Tibial nerve (tissue), 4 donors: ENCODE measurements at places on chromosomes 16 and 17. TPM values are rescaled to one million over a fixed set of nuclear protein-coding genes. Genes with fewer than 3 reads are reported as not detected.
A peak's percentile ranks its signal among the peaks of the same experiment; 100 is the strongest.

- no peak for DNase-seq
Measured at GRCh38 chr16:85498607-85499006, 114.5 kb upstream of the GSE1 start.

- DNase-seq, result peak; percentile 44
Measured at GRCh38 chr16:79598348-79599181, 2.0 kb downstream of the MAF start.

- no peak for DNase-seq
Measured at GRCh38 chr16:75086281-75086680, 30.3 kb downstream of the LDHD start.

GRCh38 chr17:31917065-31917529 lies 15.6 kb upstream of the UTP6 start:
- DNase-seq, result no peak

DNA sequence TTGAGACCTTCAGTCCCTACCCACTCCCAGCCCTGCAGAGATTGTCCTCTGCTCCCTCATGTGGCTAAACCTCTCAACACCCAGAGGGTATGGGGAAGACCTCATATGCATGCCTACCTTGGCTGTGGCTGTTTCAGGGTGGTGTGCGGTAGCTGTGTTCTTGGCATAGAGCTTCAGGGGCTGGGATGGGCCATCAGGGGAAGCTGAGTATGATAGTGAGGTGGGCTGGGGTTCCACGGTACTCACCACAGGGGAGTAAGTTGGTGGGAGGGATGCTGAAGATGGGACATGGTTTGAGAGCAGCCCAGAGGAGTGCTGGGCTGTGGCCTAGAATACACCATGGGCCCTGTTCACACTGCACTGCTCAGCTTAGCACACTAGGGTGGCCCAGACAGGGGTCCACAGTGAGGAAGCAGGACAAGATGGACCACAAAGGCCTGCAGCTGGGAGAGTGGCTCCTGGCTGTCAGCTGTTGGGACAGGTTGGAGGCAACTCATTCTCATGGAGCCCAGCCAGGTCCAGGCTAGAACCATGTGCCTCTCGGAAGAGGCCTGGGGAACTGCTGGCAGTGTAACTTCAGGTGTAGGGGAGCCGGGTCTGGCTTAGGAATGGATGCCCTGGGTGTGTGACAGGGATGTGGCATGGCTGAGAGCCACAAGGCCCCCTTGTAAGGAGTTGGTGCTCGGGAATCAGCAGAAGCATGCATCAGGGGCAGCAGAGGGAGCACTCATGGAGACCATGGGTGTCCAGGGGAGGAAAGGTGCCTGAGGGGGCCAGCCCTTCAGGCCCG lies 3.1 kb downstream of the MFAP4 start:
- DNase-seq, result no peak

- DNase-seq, result no peak
Measured at GRCh38 chr16:81668243-81669097, 110.6 kb upstream of the PLCG2 start.

DNA sequence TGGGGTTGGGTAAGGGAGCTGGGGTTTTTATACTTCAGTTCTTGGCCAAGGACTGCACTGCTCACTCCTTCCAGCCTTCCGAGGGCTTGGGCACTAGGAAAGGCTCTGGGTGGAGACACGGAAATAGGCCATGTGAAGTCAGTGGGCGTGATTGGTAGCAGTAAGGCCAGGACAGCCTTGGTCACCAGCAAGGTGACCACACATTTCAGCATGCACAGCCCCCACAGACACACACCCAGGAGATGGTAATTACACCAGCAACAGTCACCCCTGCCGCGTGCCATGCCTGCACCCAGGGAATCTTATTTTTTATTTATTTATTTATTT lies 252.5 kb downstream of the SEC14L1 start:
- no peak for DNase-seq

RRAD gene
- total RNA-seq, result 23.7 TPM

KRT23 gene
- total RNA-seq, result not detected
